ENCODE measurements at places on chromosomes 12 and 14.

- peak; percentile 8 for DNase-seq
Measured at GRCh38 chr12:92930421-92930820, 1.3 kb upstream of the EEA1 start.

DNA sequence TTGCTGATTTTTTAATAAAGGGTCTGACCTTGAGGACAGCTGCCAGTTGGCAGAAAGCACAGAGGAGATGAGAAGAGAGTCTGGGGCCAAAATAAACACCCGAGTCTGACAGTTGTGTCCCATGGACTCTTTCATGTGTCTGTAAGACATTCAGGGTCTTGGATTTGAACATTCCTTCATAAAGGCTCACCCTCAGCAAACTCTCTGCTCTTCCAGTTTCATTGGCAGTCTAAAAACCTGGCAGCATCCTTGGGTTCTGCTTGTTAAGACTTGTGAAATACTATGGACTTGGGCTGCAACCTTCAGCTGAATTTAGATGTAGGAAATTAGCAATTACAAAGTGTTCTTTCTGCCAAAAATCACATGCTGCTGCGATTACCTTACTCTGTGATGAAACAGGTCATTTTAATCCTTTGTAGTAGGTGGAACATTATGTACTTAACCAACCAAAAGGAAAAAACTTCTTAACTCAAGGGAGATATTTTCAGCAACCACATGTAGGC, 32.0 kb upstream of the LMNTD1 start:
- peak; percentile 92 for DNase-seq

DNA sequence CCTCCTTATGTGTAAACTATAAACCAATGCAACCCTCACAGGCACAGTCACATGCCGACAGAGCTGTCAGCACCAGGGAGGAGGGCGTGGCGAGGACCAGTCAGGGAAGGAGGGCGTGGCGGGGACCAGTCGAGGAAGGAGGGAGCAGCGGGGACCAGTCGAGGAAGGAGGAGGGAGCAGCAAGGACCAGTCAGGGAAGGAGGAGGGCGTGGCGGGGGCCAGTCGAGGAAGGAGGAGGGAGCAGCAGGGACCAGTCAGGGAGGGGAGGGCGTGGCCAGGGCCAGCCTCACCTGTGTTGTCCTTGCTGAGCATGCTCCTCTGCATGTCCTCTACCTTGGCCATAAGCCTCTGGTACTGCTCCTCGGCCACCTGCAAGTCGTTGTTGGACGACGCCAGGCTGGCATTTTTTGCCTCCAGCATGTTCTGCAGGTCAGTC, 24.2 kb downstream of the GOLGA3 start:
- DNase-seq: peak; percentile 9

DNA sequence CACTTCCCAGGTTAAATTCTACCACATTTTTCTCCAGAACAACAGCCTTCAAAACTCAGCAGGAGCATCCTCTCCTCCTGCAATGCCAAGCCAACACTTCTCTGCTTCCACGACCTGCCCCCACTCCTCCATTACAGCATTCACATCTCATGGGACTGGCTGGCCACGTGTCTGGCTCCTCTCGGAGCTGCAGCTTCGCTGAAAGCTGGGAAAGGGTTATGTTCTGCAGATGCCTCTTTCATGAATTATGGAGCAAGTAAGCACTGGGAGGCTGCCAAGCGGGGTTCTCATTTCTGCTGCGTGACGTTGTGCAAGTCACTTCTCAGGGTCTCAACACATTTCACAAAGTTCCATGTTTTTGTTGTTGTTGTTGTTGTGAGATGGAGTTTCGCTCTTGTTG, 142.2 kb upstream of the RFLNA start:
- no peak for DNase-seq

DNA sequence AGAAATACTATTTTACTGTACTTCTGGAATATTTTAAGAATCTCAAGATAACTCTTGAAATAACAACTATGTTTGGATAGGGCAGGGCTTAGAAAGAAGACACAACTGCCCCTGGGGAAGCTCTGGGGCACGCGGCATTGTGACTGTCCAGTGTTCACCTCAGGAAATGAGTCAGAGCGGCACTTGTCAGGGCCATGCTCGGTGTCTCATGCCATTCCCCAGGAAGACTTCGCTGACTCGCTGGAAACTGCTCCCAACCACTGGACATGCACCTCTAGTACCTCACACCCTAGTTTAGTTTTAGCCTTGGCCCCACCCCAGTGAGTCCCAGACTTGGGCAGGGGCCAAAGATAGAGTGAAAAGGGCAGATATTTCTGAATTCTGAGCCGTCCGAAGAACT, 192.0 kb downstream of the TTC7B start:
- peak; percentile 55 for DNase-seq

DNA sequence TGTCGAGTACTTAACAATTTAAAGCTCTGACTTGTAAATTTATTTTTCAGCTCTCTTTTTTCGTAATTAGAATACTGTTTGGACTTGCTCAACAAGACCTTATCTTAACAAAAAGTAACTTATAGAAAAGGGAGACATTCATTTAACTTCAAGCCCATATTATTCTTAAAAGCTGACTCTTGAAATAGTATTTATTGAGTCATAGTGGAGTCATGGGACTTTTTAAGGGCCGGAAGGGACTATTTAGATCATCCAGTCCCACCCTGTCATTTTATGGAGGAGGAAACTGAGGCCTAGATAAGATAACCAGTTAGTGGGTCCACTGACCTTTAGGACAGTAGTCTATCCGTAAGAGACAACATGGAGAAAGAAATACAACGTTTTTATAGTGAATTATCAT, 1.5 kb downstream of the RAP1B start:
- peak; percentile 40 for DNase-seq

DNA sequence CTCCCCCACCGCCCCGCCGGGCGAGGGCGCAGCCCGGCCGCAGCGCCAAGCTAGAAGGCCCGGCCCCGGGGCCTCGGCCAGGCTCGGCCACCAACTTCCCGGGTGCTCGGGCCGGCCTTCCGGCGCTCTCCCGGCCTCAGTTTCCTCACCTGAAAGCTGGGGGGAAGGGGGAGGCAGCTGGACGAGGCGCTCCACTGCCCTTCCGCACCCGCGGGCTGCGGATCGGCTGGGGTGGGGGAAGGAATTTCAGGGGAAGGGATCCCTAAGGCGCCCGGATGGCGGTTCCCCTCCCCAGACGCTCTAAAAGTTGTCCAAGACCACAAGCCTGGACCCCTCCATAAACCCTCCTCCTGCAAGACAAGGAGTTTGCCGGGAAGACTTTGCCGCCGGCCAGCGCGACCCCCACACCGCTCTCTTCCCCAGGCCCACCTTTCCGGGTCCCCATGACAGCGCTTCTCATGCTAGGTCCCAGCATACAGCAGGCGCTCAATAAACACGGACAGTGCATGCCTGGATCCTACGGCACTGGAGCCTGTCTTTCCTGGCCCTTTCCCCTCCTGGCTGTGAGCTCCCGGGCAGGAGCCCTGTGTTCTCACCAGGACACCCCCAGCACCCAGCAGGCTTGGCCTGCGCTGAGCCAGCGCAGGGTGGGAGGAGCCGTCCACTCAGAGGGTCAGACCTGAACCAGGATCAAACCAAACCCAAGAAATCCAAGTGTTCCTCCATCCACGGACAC, 18.1 kb downstream of the BEGAIN start:
- DNase-seq: no peak

DNA sequence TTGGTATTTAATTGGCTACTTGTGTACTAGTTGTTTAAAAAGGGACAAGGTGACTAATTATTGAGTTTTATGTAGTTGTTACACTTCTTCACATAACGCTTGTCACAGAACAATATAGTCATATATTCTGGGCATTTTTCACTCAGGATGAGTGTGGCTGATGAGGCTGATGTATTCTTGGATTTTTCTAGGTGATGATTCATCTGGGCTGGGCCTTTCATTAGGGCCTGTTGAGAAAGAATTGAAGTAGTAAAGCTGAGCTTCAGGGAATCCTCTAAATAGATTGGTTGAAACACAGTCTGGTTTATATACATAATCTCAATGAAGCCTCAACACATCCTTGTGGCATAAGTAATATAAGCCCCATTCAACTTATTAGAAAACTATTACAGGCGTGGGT, 445.7 kb downstream of the DAD1 start:
- no peak for DNase-seq

- DNase-seq: no peak
Measured at GRCh38 chr12:112798048-112798760, 6.7 kb downstream of the RPH3A start.

DNA sequence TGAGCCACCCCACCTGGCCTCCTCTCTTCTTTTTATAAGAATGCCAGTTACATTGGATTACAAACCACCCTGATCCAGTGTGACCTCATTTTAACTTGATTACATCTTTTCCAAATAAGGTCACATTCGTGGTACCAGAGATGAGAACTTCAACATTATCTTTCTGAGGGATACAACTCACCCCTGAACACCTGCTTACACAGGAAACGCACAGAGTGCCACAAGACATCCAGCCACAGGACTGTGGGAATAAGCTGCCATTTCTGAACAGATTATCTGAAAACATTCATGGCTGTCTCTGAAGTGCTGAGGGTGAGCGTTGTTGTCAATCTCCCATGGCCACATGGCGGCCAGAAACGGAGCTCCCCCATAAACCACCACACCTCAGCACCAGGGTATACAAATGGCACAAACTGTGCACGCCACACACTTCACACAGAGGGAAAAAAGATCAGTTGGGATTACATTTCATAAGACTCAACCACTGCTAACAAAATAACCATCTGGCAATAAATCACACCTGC, 23.7 kb downstream of the FOXN3 start:
- no peak for DNase-seq

DNA sequence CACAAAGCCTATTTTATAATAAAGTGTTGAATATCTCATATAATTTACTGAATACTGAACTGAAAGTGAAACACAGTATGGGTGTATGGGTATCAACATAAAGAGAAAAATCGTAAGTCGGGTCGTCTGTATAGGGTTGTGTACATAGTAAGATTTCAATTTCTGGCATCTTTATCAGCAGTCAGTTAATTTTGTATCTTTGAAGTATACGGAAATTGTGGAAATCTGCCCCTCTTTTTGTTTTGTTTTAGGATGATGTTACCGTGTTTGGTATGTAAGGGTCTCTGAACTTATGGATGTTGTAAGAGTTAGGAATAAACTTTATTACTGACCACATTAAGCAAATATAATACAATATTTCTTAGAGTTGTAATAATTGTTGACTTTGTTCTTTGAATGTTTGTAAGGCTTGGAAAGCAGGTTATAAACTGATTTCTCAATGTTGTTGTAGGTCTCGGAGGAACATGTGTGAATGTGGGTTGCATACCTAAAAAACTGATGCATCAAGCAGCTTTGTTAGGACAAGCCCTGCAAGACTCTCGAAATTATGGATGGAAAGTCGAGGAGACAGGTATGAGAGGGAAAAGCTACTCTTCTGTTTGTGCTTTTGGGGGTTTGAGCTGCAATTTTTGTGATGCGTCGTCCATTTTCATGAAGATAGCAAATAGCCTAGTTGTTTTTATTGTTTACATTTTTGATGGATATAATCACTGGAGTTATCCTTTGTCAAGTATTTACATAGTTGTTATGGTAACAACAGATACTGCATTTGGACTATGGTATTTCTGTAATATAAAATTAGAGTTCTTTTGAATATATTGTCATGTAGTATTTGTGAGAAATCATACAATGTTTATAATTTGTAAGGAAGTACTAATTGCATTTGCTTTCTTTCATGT, 12.0 kb downstream of the EID3 start:
- DNase-seq: no peak

DNA sequence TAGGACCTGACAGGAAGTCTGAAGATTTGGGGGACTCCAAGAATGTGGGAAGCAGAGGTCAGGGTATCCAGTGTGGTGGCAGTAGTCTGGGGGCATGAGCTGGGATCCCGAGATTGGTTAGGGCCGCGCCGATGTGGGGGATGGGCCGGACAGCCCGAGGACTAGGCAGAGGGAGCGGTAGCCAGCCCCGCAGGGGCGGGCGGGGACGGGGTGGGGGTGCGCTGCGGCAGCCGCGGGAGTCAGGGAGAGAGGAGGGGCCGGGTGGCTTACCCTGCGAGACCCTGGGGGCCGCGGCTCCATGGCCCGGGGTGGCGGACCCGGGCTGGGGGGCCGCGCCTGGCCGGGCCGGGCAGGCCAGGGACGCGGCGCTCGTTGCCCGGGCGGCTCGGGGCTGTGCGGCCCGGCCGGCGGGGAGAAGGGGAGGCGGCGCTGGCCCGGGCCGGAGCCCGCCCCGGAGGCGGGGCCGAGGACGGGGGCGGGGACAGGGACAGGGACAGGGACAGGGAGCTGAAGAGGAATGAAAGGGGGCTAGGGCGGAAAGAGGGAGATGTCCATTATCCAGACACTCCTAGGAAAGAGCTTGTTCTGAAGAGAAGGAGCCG, 5.6 kb downstream of the ZNF385A start:
- DNase-seq: peak; percentile 22

DNA sequence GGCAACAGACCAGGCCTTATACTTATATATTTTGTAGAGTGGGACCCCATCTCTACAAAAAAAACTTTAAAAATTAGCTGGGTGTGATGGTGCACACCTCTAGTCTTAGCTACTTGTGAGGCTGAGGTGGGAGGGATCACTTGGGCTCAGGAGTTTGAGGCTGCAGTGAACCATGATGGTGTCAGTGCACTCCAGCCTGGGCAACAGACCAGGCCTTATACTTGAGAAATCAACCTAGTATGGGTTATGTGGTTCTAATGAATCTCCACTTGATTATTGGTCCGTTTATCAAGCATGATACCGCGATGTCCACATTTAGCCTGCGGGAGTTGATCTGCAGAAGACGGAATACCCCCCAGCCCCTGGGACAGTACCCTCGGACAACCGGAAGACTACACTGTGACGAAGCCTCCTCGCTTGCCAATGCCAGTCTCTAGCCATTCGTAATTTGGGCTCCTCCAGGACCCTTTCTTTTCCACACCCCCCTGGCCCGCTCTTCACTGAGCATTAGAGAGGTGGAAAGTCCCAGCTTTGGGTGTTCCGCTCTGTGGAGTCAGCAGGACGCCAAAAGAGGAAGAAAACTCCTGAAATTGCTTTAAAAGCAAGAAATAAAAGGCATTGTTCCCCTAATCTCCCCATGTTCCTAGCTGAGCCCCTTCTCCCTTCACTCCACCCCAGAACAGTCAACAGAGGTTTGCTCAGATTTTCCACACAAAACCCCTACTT, 19.4 kb downstream of the LTBP2 start:
- DNase-seq: no peak

DNA sequence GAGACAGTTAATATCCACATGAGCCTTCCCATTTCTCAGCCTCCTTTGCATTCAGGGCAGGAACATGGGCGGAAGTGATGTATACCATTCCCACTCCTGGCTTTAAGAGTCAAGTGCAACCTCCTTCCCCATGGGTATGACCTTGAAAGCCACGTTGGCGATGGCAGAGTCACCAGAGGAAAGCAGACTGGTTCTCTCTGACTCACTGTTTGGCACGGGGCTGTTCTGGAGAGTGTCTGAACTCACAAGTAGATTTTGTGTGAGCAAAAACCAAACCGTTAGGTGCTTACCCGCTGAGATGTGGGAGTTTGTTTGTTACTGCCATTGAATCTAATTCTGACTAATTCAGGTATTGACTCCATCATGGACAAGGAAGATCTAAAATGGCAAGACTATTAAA, 36.7 kb upstream of the PZP start:
- no peak for DNase-seq

- no peak for DNase-seq
Measured at GRCh38 chr14:63478010-63478409, 65.2 kb downstream of the PPP2R5E start.

All from iris pigment epithelial cell (primary cell).